ENCODE measurements at places on chromosomes 7 and 10.
A peak's percentile ranks its signal among the peaks of the same experiment; 100 is the strongest.

DNA sequence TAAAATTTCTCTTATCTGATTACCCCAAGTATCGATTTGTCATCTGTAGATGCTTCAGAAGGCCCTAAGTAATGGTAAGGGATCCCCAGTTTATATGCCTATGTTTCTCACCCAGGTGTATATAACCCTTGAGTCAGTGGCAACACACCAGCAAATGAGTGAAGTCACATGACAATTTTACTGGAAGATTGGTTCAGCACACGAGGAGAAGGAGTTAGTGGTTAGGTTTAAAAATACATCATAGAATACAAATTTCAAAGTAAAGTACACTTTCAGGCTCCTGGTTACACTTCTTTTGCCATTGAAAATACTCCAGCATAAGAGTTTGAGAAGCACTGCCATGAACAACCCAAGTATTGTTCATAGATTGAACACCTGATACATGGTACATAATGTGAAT lies 29.7 kb upstream of the CAPZA2 start:
- no peak for DNase-seq

DNA sequence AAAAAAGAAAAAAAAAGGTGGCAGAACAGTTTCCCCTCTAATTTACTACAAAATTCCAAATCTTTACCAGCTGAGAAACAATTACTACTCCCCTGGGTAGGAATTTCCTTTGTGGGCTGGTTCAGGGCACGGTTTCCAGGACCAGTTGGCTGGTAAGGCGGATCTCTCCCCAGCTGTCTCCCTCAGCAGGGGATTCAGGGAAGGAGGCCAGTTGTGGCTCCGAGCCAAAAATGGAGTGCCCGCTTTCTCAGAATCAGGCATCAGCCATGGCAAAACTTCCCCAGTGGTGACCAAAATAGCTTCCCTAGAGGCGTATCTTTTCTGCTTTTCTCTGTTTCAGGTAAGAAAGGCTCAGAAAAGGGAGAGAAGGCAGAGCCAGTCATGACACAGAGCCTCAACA lies 91.2 kb downstream of the ZNF22 start:
- DNase-seq = peak; percentile 0

DNA sequence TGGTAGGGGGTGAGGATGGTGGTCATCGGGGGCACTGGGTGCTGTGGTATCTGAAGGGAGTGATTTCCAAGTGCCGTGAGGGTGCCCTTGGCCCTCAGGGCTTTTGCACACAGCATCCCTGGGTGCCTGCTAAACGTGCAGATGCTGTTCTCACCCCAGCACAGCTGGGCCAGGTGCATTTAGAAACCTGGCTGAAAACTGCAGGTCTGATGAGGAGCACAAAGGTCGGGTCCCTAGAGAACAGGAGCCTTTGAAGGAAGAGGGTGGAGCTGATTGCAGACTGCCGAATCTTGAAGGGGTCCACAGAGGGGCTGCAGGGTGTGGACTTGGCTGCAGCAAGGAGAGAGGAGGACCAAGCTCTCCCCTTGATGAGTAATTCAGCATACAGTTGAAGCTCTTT lies 32.0 kb downstream of the ZMIZ1 start:
- DNase-seq = no peak

DNA sequence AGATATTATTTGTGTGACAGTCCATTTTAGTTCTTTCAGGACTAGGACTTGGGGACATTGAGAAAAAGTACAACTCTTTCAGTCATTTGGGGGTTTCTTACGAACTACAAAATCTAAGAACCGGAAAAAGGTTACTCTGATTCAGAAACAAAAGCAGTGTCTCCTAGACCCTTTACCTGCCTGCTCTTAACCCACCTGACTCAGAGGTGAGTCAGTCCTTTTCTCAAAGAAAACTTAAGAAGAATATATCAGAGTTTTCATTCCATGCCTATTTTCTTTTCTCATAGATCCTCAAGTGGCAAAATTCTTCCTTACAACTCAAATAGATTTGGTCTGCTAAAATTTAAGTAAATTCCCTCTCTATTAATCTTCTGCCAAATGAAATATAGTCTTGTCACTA lies 114.9 kb upstream of the PTN start:
- DNase-seq = no peak

DNA sequence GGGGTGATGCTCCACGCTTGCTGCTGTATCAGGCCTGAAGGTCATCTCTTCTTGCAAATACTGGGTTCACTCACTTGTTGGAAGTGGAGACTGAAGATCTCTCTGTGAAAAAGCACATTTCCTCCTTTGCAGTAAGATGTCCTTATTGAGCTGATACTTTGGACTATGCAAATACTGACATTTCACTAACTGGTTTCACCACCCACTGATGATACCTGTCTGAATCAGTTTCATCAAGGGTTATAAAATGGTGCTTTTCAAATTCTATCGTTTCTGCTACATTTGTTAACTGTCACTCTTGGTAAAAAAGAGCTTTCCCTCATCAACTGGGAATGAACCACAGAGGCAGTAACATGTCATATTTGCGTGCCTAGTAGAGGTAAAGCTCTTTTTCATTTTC lies 35.5 kb downstream of the RAB19 start:
- DNase-seq = no peak

DNA sequence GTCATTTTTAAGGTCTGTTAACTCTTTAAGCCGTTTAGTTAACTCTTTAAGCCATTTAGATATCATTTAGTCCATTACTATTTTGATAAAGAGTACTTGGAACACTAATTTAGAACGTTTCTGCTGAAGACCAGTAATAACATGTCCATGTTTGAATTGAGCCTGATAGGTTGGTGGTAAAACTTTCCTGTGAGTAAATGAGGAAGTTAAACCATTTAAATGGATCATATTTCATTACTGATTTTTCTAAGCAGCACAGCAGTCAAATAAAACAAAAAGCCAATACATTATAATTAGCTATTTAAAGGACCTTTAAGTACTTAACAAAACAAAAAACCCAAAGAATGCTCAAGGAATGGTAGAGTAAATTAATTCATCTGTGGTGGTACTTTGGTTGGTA lies 29.4 kb downstream of the PHTF2 start:
- peak; percentile 24 for DNase-seq

GRCh38 chr7:105996860-105997737 lies 34.0 kb downstream of the CDHR3 start:
- DNase-seq = no peak

- no peak for DNase-seq
Observed at GRCh38 chr7:128358233-128358632, 3.3 kb downstream of the PRRT4 start.

DNA sequence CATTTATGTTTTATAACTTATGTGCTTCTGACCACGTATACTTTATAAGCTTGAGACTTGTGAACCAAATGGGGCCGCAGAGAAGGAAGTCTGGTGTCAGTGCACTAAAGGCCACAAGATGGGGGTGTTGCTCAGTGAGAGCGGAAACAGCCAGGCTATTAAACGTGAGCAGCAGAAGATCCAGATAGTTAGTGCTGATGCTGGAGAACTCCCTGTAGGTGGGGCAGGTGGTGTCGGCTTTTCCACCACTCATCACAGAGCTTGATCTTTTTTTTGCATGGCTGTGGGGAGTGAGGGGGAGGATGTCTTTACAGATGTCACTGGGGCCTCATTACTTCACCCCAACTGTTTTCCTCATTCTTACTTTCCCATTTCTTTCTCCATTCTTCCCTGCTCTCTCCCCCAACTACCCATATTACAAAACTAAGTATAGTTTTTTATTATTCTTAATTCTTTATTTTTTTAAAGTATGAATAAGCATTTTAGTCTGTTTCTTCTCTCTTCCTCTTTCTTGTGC lies 34.7 kb downstream of the ACADSB start:
- peak; percentile 91 for DNase-seq

DNA sequence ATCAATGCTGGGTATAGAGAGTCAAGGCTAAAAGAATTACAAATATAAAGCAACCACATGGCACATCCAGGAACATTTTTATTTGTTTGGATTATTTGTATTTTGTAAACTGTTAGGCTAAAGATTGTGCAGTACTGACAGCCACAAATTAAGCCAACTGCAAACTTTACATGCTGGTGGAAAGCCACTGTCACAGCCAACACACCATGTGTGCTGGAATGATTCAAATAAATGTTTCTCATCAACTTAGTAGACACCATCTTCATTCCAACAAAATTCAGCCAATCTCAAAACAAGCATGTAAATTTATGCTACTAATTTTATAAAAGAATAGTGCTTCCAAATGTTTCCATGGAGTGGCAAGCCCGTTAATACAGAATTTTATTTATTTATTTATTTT lies 211.8 kb downstream of the ELMO1 start:
- no peak for DNase-seq

DNA sequence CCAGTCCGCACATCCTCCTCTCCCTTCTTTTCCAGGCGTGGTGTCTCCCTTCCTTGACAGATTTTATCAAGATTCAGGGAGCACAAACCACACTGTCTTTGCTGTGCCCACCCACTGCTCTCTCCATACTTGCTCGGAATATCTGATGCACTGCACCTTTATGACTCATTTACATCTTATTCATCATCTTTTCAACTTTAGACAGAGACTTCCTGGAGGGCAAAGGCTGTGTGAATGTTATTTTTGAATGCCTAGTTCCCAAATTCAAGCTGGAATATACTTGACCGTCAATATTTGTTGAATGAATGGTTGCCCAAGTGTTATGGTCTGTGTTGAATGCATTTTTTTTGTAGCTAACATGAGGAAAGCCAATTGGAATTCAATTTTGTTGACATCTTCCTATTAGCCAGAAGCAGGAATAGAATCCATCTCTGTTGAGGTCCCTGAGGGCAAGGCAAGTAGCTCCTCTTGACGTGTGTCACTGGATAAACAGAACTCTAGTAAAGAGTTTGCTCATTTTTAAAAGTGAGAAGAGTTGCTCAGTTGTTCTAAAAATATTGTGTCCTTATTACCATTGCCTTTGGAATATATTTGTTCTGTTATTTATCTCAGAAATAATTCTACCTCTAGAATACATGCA lies 95.0 kb downstream of the KLF6 start:
- DNase-seq = no peak

GRCh38 chr10:73647211-73647874 lies 6.1 kb upstream of the MYOZ1 start:
- DNase-seq = peak; percentile 63

- no peak for DNase-seq
Observed at GRCh38 chr7:93015101-93015778, 102.5 kb downstream of the SAMD9 start.

DNA sequence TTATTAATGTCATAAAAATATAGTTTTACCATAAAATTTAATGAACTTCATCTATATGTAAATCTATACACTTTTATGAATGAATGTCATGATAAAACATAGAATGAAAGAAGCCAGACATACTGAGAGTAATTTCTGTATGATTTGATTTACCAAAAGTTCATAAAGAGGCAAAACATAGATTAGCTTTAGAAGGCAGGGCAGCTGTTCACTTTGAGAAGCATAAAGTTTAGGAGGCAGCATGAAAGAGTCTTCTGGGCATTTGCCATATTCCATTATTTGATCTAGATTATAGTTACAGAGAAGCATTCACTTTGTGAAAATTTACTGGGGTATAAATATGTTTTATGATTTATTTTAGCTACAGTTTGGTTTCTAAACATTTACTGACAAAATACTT lies 487.2 kb downstream of the ANKRD7 start:
- no peak for DNase-seq

DNA sequence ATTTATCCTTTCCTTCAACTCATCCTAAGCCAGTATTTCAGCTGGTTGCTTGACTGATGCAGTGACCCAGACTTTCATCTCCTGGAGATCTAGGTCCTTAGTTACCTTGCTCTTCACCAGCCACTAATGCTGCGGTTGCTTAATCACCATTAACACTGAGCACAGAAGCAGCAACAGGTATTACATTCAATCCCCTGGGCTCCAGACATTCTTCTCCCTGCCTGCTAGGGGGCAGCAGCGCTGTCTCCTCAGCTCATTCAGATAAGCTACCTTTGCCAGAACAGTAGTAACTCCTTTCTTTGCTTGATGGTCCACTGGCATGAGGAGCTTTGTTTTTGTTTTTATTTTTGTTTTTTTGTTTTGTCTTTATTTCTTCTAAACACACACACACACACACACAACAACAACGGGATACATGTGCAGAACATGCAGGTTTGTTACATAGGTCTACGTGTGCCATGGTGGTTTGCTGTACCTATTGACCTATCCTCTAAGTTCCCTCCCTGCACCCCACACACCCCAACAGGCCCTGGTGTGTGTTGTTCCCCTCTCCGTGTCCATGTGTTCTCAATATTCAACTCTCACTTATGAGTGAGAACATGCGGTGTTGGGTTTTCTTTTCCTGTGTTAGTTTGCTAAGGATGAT lies 1043.2 kb upstream of the C7orf33 start:
- DNase-seq = no peak

- no peak for DNase-seq
Observed at GRCh38 chr7:29565982-29566746, 2.5 kb downstream of the PRR15 start.

DNA sequence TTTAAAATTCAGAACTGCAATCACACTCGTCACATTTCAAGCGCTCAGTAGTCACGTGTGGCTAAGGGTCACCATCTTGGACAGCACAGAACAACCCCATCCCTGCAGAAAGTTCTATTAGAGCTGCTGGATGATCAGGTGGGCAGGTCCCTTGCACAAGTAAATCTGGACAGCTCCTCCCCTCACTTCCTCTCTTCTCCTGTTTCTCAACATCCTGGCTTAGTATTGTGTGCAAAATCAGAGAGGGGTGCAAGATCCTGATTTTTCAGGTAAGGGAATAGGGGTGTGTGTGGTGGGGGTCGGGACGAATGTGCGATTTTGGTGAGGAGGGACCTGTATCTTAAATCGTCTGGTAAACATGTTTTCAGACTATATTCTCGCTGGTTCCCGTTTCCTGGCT lies at the start of gene GIMAP4:
Gene GIMAP4 (plus strand): TSS at position 222 of the 400 bp plus-strand sequence. CDS start 2,512 bp downstream, outside the sequence.
- DNase-seq = no peak

DNA sequence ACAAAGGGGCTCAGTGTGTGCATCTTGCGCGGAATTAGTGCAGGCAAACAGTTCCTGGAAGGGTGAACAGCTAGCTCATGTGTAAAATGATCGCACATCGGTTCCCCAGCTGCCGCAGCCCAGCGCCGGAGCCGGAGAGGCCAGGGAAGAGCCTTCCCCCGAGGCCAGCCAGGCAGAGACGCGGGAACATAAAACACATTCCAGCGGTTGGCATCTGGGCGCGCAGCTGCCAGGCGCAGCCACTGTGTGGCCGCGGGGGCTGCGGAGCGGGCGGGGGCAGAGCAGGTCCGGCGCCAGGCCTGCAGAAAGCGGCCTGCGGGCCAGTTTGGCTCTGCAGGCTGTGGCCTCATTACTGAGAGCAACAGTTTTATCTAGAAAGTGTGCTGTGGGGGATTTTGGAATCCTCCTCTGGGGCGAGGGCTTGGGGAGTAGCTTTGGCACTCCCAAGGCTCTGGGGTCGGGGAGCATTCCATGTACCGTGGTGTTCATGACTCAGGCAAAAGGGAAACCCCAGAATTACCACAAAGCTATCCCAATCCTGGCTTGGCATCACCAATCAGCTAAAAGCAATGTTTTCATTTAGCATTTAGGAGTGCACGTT lies 74.3 kb downstream of the SAMD9 start:
- DNase-seq = no peak

Measured in NCI-H510A treated with DMSO at 0.1 percent for 48 hours (cell line).